ENCODE measurements at places on chromosomes 13 and 19.
A peak's percentile ranks its signal among the peaks of the same experiment; 100 is the strongest.

DNA sequence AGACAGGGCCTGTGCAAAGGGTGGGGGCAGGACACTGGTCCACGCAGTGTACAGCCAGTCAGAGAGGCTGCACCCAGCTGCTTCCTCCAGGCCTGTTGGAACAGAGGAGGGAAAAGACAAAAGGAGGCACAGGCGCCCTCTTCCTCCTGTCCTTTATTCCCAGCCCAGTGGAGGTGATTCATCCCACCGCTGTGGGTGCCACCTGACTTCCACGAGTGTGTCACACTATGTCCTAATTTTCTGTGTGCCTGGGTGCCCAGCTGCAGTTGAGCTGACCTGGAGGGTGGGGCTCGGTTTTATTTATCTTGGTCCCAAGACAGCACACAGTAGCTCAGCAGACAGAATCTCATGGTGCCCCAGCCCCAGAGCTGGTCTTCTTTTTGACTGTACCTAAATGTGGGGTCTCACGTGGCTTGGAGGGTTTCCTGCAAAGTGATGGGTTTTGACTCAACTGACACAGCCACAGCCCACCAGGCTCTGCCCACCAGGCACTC lies 9.0 kb downstream of the EPS15L1 start:
- DNase-seq, result no peak

DNA sequence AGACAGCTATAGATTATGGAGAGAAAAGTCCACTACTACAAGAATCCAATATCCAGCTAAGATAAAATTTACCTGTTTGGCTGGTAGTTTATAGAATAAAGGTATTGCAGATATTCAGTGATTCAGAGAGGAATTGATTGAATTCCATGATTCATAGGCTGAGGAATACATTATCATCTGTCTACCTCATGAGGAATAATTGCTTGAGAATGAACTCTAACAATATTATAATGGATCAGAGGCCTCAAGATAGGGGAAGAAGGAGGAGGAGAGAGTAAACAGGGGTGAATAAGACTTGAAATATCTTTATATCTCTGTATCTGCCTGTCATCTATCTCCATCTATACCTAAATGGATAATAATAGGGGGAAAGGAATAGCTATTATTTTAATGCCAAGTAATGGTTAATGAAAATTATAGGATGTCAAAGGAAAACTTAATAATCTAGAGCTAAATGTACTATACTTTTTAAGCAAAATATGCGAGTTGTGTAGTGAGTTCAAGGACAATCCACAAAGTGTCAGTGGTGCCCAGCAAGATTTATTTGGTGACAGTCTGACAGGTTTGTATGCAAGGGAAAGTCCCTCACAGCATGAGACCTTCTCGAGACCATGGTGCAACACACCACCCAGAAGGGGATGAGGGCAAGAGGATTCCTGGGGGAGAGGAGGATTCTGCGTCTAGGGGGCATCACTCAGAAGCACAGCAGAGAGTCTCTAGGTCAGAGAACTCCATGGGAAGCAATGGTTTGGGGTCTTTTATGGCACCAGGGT lies 224.5 kb downstream of the GPC5 start:
- DNase-seq, result no peak

GRCh38 chr13:114146629-114147028 lies 14.2 kb upstream of the RASA3 start:
- no peak for DNase-seq

GRCh38 chr13:79245937-79246577 lies 160.0 kb downstream of the RBM26 start:
- no peak for DNase-seq

DNA sequence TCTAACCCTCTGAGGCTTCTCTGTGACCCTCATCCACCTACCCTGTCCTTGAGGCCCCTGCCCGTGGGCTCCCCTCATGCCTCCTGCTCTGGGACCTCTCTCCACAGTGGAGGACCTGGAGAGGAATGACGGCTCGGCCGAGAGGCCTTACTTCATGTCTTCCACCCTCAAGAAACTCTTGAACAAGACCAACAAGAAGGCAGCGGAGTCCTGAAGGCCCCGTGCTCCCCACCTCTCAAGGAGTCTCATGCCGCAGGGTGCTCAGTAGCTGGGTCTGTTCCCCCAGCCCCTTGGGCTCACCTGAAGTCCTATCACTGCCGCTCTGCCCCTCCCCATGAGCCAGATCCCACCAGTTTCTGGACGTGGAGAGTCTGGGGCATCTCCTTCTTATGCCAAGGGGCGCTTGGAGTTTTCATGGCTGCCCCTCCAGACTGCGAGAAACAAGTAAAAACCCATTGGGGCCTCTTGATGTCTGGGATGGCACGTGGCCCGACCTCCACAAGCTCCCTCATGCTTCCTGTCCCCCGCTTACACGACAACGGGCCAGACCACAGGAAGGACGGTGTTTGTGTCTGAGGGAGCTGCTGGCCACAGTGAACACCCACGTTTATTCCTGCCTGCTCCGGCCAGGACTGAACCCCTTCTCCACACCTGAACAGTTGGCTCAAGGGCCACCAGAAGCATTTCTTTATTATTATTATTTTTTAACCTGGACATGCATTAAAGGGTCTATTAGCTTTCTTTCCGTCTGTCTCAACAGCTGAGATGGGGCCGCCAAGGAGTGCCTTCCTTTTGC lies 10.8 kb upstream of the ILF3 start:
- DNase-seq, result no peak

DNA sequence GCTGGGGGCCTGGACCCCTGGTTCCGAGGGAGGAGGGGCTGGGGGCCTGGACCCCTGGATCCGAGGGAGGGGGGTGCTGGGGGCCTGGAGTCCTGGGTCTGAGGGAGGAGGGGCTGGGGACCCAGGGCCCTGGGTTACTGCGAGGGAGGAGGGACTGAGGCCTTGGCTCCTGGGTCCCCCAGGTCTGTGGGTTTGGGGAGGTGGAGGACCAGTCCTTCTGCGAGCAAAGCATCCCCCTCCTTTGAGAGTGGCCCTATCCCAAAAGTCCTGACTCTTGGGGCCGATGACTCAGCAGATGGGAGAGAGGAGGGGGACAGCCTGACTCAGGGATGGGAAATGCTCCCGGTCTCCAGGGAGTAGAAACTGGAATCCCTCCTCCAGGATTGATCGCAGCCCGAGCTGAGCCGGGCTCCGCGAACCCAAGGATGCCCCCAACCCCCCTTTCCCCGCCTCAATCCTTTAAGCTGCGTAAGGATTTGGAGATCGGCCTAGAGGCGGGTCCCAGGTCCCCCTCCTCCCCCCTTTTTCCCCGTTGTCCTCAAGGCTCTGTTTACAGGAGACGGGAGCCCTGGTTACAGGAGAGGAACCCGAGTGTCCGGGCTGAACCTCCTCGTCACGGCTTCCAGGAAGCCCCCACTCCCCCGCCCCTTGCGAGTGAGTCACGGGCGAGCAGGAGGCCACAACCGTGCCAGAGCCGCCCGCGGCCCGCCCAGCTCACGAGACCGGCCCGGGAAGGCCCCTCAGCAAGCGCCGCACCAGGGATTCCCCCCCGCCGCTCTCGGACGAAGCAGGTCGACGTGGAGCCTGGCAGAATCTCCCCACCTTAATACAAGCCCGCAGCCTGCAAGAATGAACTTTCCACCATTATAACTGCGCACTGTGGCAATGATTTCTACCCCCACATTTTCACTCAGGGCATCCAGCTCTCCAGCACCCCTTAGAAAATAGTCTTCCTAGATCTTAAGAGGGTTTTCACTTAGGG lies 3.0 kb upstream of the ZFP36 start:
- peak; percentile 97 for DNase-seq

GRCh38 chr19:31312009-31312676 lies 37.1 kb downstream of the TSHZ3 start:
- DNase-seq, result no peak

DNA sequence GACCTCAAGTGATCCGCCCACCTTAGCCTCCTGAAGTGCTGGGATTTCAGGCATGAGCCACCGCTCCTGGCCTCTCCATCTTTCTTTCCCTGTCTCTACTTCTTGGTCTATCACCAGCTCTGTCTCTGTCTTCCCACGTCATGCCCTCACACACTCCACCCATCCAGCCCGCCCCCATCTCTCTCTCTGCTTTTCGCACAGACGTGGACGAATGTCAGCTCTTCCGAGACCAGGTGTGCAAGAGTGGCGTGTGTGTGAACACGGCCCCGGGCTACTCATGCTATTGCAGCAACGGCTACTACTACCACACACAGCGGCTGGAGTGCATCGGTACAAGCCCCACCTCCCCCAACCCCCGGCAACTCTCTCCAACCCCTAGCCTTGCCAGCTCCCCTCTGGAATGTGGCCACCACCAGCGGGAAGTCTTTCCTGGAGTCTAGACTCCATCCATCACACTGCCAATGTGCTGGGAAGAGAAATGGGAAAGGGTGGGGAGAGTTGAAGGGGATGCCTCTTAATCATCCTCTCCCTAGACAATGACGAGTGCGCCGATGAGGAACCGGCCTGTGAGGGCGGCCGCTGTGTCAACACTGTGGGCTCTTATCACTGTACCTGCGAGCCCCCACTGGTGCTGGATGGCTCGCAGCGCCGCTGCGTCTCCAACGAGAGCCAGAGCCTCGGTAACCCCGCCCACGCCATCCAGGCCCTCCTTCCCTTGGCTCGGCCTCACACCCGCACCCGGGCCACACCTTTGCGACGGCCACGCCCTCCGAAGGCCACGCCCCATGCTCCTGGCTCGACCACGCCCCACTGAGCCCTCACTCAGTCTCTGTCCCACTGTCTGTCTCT lies 22.5 kb downstream of the LTBP4 start:
- no peak for DNase-seq

- DNase-seq, result no peak
Observed at GRCh38 chr13:20812890-20813289, 39.1 kb upstream of the EEF1AKMT1 start.
